Caki2 (cell line): ENCODE measurements at places on chromosomes 11 and 22.

DNA sequence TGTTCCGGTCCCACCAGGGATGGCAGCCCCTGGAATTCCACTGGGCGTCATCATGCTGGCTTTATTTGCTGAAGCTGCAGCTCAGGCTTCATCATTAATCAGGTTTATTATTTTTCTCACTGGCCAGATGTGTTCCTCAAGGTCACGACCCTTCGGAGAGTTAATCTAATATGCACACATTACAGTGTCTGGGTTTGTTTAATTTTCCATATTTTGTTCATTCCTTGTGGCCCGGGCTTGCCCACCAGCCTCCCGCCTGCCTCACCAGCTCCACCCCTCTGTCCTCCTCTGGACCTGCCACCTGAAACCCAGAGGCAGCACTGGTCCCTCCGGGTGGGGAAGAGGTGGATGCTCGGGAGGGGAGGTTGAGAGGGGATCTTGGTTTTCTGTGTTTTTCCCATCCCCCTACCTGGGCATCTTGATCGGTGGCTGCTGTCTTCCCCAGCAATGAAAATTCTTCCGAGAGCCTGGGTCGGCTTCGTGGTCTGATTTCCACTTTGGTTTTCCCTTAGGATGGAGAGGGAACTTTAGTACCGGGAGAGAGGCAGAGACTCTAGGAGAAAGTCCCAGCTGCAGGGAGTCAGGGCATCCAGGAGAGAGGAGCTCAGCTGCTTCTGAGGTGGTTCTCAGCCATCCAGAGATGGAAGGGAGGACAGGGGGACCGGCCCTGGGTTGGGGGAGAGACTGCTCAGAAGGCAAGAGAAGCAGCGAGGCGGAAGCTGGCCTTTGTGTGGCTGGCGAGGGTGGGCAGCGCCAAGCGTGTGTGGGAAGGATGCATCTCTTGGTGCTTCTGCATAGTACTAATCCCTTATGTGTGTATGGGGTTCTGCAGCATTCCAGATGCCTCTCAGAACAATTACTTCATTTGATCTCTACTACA, 2.1 kb downstream of the GRIK4 start:
- no peak for DNase-seq

DNA sequence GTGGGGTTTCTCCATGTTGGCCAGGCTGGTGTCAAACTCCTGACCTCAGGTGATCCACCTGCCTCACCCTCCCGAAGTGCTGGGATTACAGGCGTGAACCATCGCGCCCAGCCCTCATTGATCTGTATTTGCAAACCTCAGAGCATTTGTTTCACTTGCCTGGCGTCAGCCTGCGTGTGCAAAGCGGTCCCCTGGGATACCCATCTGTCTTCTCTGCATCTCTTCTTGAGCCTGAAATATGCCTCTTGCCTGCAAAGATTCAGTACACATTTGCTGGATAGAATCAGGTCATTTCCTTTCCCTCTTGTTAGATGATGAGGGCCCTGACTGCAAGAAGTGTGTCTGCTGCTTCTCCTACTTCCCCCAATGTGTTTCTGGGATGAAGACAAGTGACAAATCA, 1291.0 kb downstream of the TBC1D22A start:
- no peak for DNase-seq

- no peak for DNase-seq
These were observed 50.8 kb downstream of the TRMU start for GRCh38 chr22:46386312-46386711.

DNA sequence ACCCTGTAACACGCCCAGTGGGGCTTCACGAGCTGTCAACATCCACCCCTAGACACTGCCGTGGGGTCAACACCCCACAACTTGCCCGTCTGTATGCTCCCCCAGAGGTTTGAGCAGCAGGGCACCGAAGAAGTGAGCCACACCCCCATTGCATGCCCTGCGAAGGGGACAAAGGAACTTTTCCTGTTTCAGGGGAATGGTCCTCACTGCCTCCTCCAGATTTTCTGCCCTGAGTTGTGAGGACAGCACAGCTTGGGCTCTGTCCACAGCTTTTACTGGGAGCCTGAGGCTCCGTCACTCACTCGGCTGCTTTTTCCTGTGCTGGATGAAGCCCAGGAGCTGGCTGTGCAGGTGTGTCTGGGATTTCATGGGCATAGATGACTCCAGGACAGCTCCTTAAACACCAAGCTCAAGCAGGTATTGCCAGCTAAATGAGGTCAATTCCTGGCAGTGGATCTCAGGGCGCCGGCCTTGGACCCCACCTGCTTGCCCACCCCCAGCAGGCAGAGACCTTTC, 40.2 kb upstream of the CCDC188 start:
- DNase-seq, result no peak

- no peak for DNase-seq
These were observed 68.5 kb upstream of the PARVG start for GRCh38 chr22:44112191-44112590.

DNA sequence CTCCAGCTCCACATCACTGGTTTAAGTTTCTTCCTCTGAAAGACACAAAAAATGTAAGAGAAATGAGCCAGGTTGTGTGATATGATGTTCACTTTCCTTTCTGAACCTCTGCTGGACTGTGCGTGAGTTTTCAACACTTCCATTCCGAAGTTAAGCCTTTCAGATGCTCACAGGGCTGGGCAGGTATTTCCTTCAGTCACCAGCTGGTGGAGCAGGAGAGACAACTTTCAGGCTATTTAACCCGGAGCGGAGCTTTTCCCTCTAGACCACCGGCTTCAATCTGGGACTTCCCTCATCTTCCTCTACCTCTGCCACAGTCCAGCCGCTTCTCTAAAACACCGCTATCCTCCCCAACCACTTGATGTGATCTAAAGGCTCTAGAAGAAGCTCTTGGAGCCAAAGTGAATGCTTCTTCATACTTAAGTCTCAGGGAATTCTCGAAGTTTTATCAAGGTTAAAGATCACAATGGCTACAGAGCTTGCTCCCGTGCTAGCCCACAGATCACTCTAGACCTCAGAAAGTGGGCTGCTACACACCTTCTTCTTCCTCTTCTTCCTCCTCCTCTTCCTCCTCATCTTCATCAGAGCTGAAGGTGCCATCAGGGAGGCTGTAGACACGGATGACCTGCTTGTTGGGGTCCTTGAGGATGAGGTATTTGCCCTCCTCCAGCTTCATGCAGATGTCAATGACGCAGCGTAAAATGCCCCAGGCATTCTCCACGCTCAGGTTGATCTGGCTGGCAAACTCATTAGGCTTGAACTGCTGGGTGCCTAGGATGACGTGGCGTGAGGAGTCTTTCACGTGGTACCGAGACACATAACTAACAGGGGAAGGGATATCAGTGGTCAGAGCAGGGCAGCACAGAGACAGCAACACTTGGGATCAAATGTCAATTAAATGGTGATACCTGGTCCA, 4.4 kb upstream of the FOXRED2 start:
- peak; percentile 94 for DNase-seq

- DNase-seq, result no peak
These were observed 39.9 kb upstream of the MYO18B start for GRCh38 chr22:25702040-25702439.

DNA sequence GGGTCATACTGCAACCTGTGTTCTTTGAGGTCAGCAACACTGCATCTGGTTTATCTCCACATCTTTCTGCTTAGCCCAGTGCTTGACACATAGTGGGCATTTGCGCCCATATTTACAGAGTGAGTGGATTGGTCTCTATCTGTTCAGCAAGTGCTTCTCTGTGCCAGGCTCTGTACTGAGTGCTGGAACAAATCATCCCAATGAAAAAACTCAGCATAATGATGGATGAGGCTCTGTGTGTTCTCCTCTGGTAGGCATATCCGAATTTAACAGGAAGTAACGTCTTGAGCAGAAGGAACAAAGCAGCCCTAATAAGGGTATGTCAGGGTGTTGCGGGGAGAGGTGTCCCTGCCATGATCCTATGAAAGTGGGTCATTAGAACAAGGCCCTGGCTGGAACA, 46.0 kb downstream of the MCM5 start:
- no peak for DNase-seq

- no peak for DNase-seq
These were observed 114.8 kb downstream of the KCNQ1OT1 start for GRCh38 chr11:2584812-2585565.

DNA sequence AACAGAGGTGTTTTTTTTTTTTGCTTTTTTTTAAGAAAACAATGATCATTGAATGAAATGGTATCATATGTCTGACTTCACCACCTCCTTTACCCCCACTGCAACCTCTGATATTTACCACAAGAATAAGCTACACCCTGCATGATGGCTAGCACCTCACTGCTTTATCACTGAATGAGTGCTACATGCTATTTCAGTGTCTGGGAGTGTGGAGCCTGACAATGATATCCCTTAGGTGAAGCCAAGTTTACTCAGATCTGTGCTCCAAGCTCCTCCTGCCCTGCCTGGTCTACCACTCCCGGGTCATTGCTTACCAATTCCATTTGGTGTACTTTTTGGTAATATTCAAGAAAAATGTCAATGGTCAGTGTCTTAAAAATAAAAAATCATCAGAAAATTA, 21.1 kb downstream of the MMP20 start:
- no peak for DNase-seq

DNA sequence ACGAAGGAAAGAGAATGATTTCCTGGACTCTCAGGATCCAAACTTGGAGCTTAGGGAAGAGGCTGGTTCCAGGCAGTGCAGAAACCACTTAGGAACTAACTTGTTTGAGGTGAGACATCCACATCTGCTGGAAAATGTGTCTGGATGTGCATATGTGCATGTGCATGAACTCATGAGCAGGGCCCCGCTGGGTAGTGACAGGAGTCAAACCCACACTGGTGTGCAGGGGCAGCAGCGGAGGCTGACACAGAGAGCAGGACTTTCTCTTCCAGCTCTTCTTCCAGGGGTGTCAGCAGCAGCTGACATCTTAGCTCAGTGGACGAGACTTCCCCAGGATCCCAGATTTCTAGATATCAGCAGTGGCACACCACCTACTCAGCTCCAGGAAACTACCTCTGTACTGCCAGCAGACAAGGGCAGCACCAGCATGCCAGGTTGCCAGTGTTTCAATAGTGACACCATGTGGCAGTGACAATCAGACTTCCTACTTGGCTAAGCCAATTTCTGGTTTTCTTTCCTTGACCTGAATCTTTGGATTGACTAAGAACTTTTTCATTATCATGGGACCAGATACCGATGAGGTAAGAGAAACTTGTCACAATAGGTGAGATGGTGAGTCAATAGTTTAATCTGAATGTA, 227.5 kb upstream of the ZC3H12C start:
- DNase-seq, result peak; percentile 14

DNA sequence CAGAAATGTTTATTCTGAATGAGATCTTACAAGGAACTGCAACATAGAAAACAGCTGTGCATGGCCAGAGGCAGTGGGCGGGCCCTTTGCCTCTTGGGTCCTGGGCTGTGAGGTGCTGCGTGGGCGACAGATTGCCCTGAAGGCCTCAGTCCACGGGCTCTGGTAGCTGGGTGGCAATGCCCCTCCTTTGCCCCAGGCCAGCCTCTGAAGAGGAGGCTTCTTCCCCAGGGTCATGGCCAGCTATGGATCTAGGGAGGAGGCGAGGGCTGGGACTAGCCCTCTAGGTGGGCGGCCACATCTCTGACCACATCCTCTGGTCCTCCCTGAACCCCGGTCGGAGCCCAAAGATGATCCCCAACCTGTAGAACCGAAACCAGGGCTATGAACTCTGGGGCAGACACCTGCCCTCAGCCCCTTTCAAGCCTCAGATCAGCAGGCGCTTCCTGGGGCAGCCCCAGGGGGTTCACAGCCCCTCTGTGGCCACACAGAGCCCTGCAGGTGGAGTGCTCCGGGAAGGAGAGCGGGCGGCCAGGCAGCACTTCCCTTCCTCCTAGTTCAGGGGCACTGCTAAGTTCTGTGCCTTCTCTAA, 6.6 kb upstream of the CDC42BPG start:
- DNase-seq, result no peak

DNA sequence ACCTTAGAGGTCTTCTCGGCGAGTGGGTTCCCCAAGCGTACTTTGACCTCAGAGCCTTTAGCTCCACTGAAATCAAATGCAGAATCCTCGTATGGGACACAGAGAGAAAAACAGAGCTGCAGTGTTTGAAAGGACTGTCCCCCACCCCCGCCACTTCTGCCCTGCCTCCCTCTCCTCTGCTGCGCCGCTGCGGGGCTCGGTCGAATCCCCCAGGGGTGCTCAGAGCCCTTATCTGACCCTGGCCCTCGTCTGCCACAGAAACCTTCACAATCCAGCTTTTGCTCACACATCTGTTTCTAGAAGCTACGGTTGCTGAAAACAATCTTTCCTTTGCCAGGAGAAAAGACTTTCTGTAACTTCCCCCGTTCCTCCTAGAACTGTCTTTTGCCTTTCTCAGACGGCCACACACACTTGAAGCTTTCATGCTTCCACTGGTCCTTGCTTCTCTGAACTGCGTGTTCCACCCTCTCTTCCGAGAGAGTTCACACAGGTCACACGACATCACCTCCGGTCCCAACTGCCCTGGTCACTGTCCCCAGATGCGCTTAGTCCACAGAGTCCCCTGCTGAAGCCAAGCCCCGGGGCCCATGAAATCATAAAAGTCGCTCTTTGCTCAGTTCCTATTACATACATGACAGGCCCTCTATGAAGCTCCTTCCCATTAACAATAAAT, 3.7 kb downstream of the SMIM35 start:
- no peak for DNase-seq

GRCh38 chr11:71370895-71371673, 77.1 kb downstream of the DHCR7 start:
- DNase-seq, result no peak

- no peak for DNase-seq
These were observed 41.5 kb upstream of the CADM1 start for GRCh38 chr11:115545581-115546210.

DNA sequence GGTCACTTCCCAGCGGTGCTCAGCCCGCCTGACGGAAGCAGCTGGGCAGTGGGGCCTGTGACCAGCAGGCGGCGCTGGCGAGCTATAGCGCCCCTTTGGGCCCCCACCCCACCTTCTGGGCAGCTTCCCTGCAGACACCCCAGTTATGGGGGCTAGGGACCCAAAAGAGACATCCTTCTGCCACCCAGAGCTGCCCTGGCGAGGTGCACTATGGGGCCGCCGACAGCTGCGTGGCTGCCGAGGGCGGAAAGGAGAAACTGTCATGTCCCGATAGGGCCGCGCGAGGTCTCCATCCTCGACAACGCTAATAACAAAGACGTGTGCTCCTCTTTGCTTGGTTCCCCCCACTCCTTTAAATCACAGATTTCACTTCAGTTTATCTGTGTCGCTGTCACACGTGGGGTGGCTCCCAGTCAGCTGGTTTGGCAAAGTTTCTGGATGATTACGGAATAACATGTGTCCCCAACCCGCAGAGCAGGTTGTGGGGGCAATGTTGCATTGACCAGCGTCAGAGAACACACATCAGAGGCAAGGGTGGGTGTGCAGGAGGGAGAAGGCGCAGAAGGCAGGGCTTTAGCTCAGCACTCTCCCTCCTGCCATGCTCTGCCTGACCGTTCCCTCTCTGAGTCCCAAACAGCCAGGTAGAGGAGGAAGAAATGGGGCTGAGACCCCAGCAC, 673 bp upstream of the MYO7A start:
- DNase-seq, result no peak

GRCh38 chr11:65419460-65419771, 3.2 kb upstream of the NEAT1 start:
- DNase-seq, result no peak

GRCh38 chr11:116037861-116038260, 533.6 kb upstream of the CADM1 start:
- DNase-seq, result no peak

- DNase-seq, result peak; percentile 92
These were observed 19.4 kb downstream of the RNF185 start for GRCh38 chr22:31179345-31179744.

- no peak for DNase-seq
These were observed 99.4 kb upstream of the AKIP1 start for GRCh38 chr11:8811571-8811970.

GRCh38 chr11:35949242-35949641, 5.4 kb downstream of the LDLRAD3 start:
- DNase-seq, result no peak
